ENCODE measurements at places on chromosomes 5 and 9. TPM values are rescaled to one million over a fixed set of nuclear protein-coding genes. Genes with fewer than 3 reads are reported as not detected.

HINT1 gene
- total RNA-seq = 287 TPM

FAM163B gene
- total RNA-seq = not detected

GRCh38 chr9:97405551-97405950 is 6.3 kb upstream of the TDRD7 start:
- DNase-seq = no peak

GRCh38 chr5:122085041-122085440 is 7.0 kb upstream of the LOX start:
- no peak for DNase-seq

HNRNPH1 gene
- total RNA-seq = 221 TPM

GRCh38 chr5:71899865-71900342 is 180.8 kb downstream of the CARTPT start:
- DNase-seq = peak; percentile 65

- DNase-seq = no peak
Observed at GRCh38 chr5:67366276-67366675, 169.7 kb upstream of the CD180 start.

CAMK2A gene
- 8.6 TPM for total RNA-seq

- DNase-seq = no peak
Observed at GRCh38 chr5:134139891-134140469, 25.5 kb downstream of the TCF7 start.

CNTNAP3B gene
- total RNA-seq = 0.03 TPM

GRCh38 chr5:135991429-135991828 is 36.6 kb upstream of the LECT2 start:
- DNase-seq = no peak

DNA sequence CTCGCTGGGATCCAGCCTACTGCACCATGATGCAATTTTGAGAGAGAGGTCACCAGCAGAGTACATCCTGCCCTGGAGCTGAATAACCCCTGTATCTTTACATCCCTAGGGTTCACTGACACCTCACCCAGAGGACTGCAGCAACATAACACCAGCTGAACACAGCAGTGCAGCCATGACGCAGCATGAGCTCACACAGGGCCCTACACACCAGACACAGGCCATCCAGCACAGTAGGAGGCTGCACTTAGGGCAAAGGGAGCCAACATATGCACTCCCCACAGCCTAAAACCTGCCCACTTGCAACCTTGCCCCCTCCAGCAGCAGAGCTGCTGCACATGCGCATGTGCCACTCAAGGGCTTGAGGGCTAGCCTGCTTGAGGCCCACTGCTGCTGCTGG is 157.3 kb upstream of the SMARCA2 start:
- no peak for DNase-seq

DNA sequence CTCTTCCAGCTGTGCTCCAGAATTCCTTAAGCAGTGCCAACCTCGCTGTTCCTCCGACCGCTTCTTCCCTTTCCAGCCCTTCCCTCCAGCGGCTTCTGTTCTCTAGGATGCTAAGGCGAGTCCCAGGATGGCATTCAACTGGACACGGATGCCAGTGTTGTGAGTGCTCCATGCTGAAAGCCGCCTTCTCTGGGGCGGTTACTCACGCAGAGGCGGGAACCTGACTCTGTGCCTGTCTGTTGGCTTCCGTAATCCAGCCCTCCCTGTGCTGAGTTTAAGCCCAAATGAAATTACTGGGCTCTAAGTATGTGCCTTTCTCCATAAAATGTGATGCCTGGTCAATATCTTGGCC is 20.2 kb downstream of the COL5A1 start:
- peak; percentile 66 for DNase-seq

DNA sequence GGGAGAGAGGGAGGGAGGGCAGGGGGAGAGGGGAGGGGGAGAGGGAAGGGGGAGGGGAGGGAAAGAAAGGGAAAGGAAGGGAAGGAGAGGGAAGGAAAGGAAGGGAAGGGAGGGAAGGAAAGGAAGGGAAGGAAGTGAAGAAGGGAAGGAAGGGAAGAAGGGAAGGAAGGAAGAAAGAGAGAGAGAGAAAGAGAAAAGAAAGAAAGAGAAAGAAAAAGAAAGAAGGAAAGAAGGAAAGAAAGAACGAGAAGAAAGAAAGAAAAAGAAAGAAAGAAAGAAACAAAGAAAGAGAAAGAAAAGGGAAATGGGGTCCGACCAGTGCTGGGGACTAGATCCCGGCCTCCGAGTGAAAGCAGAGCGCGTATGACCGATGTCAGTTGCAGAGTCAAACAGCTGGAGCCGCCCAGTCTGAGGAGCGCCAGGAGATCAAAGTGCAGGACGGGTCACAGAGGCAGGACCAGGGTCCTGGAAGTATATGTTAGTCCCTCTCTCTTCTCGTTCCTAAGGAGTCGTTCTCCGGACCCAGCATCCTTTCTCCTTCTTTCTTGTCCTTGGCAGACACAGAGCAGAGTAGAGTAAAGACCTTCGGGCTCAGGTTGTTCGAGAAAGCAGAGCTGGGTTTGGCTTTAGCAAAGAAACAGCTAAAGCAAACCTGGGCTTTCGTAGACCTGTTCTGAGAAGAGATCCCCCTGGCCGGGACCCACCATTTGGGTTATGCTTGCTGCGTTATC is 305.4 kb upstream of the MSX2 start:
- peak; percentile 9 for DNase-seq

IFNB1 gene
- total RNA-seq = not detected

IFNA10 gene
- total RNA-seq = not detected

DNA sequence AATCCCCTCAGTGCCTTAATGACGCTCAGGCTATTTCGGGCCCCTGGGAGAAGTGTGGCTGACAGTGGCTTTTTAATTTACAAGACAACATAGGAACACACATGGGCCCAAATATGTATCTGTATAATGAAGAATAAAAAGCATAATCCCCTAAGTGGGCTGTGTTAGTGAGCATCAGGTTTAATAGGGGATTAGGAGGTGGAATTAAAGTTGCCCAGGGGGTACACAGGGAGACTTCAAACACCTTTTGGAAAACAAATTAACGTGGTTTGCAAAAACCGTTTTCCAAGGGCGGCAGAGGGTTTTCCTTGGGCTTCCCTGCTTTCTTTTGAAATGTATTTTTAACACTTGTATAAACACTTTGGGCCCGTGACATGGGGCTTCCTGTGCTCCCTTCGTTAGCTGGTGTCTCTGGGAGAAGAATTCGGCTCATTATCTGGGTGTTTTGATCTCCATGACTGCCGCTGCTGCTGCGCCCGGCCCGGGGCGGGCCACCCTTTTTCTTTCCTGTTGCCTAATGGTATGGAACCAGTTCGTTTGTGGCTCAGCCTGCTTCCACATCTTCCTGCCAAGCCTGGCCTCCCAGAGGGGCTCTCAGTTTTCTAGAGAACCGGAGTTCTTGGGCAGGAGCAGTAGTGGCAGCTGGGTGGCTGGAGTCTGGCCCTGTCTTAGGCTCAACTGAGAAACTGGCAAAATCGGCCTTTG is 173.0 kb downstream of the MACROH2A1 start:
- DNase-seq = no peak

GRCh38 chr9:113255438-113255837 is 19.9 kb downstream of the CDC26 start:
- no peak for DNase-seq

GRCh38 chr5:96963267-96963666 is 27.4 kb downstream of the LNPEP start:
- peak; percentile 86 for DNase-seq

DNA sequence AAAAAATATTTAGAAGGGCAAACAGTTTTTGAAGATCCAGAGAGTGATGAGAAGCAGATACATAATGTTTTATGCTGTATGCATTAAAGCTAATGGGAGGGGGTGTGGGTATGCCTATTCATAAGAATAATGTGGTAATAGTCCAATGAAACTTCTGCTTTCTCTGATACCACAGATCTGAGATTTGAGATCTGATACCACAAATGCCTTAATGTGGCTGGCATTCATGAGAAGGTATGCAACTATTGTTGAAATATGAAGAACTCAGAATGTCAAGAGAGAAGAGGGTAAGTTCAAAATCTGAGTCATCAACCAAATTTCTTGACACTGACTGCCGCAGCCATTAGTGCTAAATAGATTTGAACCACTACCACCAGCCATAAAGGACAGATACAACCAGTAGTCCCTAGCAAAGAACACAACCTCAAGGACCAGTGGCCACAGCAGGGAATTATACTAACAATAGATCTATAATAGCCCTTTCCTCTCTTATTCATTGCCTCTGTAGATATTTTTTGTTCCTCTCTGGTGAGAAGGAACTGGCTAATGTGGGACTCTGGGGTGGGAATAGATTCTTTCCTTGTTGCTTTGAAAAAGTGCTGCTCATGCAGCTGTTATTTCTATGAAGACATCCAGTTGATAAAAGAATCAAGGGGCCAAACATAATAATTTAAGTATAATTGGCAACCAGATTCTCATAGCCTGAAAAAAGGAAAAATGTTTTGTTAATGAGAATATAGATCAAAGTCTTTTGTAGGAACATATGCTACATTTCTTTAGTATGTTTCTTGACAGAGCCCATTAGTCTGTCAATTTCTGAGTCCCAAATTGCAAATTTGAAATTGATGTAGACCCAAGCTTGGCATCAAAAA is 256.5 kb upstream of the ZNF608 start:
- peak; percentile 31 for DNase-seq

ADGRV1 gene
- total RNA-seq = 4.4 TPM

DNA sequence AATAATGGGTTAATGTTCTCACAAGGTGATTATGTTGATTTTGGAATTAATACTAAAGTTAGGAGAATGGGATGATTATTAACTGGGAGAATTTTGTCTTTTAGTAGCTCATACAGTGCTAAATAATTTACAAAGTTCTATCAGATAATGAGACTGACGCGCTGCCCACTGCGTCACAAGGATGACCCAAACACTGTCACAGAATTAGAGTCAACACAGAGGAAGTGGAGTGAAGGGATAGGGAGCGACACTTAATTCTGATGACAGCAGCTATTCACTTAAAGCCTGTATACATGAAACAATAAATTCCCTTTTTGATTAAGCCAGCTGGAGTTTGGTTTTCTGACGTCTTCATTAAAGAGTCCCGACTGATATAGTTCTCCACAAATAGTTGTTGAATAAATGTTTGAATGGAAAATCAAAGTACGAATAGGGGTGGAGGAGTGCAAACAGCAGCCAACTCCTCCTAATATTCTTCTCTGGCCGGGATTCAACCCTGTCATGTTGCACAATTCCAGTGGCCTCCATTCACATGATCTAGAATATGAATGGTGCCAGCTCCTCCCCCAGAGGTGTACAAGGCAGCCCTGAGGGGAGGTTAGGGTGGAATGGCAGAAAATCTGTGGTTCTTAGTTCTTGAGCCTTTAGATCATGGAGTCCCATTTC is 140.3 kb downstream of the PCSK1 start:
- no peak for DNase-seq

GRCh38 chr9:124500028-124500795 is 7.0 kb downstream of the NR5A1 start:
- no peak for DNase-seq

SPINK13 gene
- total RNA-seq = not detected

DNA sequence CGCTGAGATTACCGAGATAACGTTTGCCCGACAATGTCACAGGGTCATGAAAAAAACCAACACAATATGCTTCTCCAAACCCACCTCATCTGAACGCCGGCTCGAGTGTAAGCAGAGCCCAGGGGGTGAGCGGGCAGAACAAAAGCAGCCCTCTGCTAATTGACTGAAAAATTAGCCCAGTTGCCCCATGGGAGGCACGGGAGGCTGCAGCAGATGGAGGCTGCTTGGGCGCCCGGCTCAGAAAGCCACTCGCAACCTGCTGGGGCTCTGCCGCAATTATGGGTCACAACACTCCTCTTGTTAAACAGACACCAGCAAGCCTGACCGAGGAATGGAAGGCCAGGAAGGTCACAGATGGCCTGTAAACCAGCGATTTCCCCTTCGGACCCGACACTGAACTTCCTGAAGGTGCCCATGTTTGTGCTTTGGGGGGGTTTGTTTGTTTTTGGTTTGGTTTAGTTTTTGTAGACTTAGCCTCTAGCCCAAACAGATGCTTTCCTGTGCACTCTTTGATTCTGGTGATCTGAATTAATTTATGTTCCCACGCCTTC is 104.6 kb upstream of the IRX1 start:
- DNase-seq = no peak

- no peak for DNase-seq
Observed at GRCh38 chr5:146703899-146704298, 174.7 kb downstream of the PPP2R2B start.

OMD gene
- not detected for total RNA-seq

GBGT1 gene
- 1.4 TPM for total RNA-seq

SLC46A2 gene
- total RNA-seq = not detected

DNA sequence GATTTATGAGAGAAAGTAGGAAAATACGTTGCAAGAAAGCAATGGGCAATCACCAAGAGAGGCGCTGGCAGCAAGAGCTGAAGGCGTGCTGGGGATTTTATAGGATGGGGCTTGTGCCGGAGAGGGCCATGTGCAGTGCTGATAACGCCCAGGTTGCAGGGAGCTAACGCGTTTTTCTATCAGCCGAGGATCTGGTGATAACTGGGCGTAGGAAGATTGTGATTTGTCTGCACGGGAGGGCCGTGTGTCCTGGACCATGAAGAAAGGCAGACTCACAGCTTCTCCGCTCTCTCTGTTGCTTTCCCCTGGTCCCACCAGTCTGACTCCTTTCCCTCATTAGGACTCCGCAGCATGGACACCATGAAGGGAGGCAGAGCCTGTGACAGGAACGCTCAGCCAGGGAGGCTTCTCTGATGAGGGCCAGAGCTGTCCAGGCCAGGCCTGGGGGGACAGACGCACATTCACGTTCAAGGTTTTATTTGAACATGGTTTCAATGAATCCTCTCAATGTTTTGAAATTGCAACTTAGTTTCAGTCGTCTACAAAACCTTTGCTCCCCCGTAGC is 11.9 kb upstream of the CACNA1B start:
- DNase-seq = no peak

- DNase-seq = peak; percentile 46
Observed at GRCh38 chr5:64229163-64229774, 63.6 kb downstream of the RNF180 start.

FKBP15 gene
- 20.5 TPM for total RNA-seq

C9 gene
- total RNA-seq = not detected

ZNF367 gene
- total RNA-seq = 2.2 TPM

GRCh38 chr5:167819406-167819805 is 472.0 kb upstream of the WWC1 start:
- no peak for DNase-seq

DNA sequence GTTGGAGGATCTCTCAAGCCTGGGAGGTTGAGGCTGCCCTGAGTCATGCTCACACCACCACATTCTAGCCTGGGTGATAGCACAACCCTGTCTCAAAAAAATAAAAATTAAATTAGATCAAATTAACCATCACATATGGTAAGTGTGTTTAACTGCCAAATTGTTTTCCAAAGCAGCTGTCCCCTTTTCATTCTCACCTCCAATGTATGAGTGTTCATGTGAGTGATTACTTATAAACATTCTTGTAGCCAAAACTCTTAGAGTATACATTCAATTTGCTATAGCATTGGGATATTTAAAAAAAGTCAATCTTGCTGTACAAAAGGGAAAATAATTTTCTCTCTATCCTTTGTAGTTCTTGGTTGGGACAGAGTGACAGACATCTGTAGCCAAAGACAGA is 53.4 kb upstream of the SNAPC3 start:
- no peak for DNase-seq

DNA sequence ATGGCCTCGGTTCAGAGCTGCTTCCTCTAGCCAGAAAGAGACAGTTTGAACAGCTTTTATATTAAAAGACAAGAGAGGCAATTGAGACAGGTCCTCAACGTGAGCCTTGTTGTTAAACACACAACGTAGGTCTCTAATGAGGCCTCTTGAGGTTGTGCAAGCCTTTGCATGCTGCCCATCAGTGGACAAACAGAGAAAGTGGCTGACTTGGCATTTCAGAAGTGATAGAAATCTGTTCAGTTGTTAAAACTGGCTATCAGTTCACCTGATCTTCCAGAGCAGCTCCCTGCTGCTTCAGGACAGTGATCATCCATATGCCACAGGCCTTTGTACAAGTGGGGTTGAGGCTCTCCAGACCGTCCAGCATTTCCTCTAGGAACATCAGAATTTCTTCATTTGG is 58.8 kb downstream of the MROH2B start:
- DNase-seq = no peak

Data from myocyte (in vitro differentiated cells).